ENCODE measurements at places on chromosomes 4 and X.

DNA sequence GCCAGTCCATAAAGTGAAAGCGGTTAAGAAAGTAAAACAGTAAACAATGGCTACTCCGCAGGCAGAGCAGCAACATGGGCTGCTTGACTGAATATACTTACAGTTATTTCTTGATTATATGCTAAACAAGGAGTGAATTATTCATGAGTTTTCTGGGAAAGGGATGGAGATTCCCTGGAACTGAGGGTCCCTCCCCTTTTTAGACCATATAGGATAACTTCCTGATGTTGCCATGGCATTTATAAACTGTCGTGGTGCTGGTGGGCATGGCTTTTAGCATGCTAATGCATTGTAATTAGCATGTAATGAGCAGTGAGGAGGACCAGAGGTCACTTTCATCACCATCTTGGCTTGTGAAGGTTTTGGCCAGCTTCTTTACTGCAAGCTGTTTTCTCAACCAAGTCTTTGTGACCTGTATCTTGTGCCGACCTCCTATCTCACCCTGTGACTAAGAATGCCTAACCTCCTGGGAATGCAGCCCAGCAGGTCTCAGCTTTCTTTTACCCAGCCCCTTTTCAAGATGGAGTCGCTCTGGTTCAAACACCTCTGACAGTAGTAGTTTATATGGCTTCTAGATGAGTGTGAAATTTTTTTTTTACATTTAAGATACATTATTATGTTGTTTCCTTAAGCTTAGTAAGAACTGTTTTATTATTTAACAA is 514.8 kb upstream of the TENM3 start:
- DNase-seq = no peak

GRCh38 chrX:56029691-56030090 is 202.5 kb upstream of the KLF8 start:
- DNase-seq = no peak

DNA sequence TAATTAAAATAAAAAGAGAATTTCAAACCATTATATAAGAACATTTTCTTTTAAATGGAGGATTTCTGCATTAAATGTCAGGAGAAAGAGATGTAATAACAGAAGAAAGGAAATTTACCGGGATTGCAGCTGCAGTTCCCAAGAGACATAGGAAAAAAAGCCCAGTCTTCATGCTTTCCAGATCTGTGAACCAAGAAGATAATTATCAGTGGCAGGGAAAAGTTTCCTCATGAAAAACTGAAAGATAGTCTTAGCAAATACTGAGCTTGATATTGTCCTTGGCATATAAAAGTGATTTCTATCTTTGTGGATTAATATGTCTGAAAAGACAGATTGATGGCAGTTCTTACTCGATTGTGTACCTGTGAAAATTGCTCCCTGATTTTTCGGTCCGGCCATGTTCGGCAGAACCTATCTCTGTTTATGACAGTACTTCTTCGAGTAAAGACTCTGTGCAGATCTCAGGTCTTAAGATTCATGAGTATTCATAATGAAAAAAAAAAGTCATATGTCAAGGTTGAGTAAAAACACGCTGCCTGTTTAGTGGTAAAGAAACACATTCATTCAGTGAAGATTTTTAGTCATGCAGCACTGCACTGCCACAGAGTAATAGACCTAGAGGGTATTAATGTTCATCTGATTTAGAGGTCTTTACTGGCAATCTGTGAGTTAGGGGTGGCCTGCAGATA is 29.6 kb downstream of the SPARCL1 start:
- DNase-seq = no peak

DNA sequence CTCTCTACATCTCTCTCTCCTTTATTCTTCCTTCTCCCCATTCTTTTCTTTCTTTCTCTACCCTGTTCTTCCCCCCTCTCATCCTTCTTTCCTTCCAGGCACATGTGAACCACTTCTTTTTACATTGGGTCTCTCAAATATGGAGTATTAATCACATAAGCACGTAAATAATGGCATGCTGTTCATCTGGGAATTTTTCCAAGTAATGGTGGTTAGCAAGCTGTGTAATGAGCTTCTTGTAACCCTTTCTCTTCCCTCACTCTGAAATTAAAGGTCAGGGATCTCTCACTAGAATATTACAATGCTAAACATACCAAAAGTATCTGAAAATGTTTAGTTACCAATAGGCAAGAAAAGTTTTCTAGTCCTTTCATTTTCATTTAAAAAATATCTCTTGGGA is 239.9 kb upstream of the TEX13A start:
- peak; percentile 68 for DNase-seq

GRCh38 chr4:14143892-14144291 is 516.4 kb upstream of the BOD1L1 start:
- DNase-seq = no peak

DNA sequence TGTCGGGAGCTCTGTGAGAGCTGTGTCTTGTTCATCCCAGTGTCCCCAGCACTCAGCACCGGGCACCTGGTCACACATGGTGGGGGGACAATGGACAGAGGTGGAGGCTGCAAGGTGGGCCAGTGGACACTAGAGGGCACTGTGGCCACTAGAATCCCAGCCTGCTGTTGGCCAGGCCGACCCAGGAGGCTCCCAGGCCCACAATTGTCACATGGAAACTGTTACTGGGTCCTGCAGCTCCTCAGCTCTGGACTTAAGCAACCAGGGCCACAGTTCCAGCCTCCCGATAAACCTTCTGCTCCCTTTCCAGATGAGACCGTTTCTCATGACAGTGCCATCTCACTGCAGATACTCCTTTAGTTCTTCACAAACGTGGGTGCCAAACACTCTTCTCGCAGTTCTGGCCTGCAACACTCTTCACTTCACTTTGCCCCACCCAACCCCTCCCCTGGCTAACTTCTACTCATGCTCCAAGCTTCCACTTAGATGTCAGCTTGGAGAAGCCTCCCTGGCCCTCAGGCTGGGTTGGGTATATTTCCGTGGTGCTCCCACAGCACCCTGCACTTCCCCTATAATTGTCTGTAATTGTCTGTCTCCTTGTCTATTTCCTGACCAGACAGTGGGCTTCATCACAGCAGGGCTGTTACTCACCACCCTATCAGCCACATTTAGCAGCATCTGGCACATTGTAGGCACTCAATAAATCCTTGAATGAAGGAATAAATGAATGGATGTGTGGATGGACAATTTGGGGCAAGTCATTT is 3.5 kb upstream of the IQSEC2 start:
- peak; percentile 26 for DNase-seq

- DNase-seq = peak; percentile 27
Observed at GRCh38 chrX:153032397-153033118, 23.7 kb upstream of the PNMA3 start.

GRCh38 chr4:124691801-124692200 is 20.7 kb downstream of the ANKRD50 start:
- no peak for DNase-seq

- no peak for DNase-seq
Observed at GRCh38 chr4:3936184-3936583, 170.0 kb downstream of the ADRA2C start.

All from astrocyte of the spinal cord (primary cell).